ENCODE measurements at places on chromosomes 6 and 20. TPM values are rescaled to one million over a fixed set of nuclear protein-coding genes. Genes with fewer than 3 reads are reported as not detected.

The NRSN1 gene
- total RNA-seq: not detected

The IBTK gene
- 70.6 TPM for total RNA-seq

The MUCL3 gene
- not detected for total RNA-seq

The CTNNBL1 gene
- total RNA-seq: 19.5 TPM

- peaks cover 3% of the 10 kb centered on the region for H3K4me1 ChIP-seq
- no peaks in the 10 kb centered on the region for H3K27me3 ChIP-seq
- H3K27ac ChIP-seq: no peak overlapping the region
- no peaks in the 10 kb centered on the region for H3K36me3 ChIP-seq
- H3K4me3 ChIP-seq: no peak overlapping the region
Measured at GRCh38 chr6:37492236-37492972, 7.3 kb downstream of the CCDC167 start.

DNA sequence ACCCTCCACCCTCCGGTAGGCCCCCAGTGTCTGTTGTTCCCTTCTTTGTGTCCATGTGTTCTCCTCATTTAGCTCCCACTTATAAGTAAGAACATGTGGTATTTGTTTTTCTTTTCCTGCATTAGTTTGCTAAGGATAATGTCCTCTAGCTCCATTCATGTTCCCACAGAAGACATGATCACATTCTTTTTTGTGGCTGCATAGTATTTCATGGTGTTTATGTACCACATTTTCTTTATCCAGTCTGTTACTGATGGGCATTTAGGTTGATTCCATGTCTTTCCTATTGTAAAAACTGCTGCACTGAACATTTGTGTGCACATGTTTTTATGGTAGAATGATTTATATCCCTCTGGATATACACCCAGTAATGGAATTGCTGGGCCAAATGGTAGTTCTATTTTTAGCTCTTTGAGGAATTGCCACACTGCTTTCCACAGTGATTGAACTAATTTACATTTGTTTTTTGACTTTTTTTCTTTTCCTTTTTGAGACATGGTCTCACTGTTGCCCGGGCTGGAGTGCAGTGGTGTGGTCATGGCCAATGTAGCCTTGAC, 4.5 kb downstream of the KPNA5 start:
- no peaks in the 10 kb centered on the region for H3K27me3 ChIP-seq
- H3K4me3 ChIP-seq: no peak overlapping the region
- DNase-seq: no peak
- H3K4me1 ChIP-seq: peaks cover 6% of the 10 kb centered on the region
- H3K27ac ChIP-seq: no peak overlapping the region

DNA sequence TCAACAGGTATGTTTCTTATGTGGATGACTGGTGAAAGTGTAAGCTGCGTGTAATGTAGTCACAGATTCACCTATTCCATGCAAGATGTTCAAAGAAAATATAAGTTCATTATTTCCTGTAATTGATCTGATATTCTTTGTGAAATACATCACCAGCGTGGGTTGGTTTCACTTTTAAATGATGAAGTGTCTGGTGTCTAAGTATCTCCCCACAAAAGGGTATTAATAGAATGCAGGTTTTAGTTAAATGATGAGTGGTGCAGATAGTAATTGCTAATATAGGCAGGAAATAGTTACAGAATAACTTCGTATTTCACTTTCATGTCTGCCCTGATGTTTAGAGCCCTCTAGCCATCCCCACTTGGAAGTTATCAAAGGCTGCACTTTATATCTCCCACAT, 22.2 kb downstream of the PGBD1 start:
- H3K27ac ChIP-seq: no peak overlapping the region
- DNase-seq: no peak
- H3K4me3 ChIP-seq: no peak overlapping the region

GRCh38 chr6:150981669-150982068, 116.2 kb downstream of the MTHFD1L start:
- no peak overlapping the region for H3K4me3 ChIP-seq
- peaks cover 9% of the 10 kb centered on the region for H3K4me1 ChIP-seq
- no peak overlapping the region for H3K27ac ChIP-seq

GRCh38 chr6:33790379-33790778, 1.4 kb upstream of the LEMD2 start:
- peaks cover 7% of the 10 kb centered on the region for H3K27me3 ChIP-seq
- H3K36me3 ChIP-seq: peaks cover 7% of the 10 kb centered on the region
- peaks cover 45% of the 10 kb centered on the region for H3K4me1 ChIP-seq
- no peak overlapping the region for H3K27ac ChIP-seq
- peak; percentile 80 for DNase-seq
- H3K4me3 ChIP-seq: no peak overlapping the region
